NAMALWA (cell line): ENCODE measurements at places on chromosomes 5 and 9.

GRCh38 chr9:92611621-92612285, 58.2 kb downstream of the IPPK start:
- DNase-seq, result no peak

DNA sequence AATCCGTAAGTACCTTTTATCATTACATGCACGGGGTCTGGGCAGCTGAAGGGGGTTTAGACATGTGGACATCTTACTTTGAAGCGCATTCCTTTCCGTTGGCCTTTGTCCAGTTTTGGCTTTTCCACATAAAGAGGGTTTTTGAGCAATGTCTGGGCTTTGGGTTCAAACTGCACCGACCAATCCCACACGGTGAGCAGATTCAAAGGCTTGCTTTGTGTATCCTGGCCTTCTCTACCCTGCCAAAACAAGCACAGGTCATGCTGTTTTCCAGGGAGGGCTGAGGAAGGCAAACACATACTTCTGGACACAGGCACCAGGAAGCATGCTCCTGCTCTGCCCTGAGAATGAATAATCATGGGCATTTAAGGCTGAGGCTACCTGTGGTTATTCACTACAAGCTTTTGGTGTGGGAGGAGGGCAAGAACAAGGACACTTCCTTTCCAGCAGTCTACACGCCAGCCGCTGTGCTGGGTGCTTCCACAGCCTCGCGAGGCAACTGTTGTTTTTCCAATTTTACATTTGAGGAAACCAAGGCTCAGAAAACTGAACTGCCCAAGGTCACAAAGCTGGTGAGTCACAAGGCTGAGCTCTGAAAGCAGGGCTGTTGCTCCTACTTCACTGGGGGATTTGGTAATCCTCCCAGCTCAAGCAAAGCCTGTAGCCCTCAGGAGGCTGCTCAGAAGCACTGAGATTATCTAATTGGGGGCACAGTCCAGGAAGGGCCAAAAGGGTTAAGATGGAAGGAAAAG, 59.8 kb upstream of the GOLPH3 start:
- DNase-seq, result no peak

DNA sequence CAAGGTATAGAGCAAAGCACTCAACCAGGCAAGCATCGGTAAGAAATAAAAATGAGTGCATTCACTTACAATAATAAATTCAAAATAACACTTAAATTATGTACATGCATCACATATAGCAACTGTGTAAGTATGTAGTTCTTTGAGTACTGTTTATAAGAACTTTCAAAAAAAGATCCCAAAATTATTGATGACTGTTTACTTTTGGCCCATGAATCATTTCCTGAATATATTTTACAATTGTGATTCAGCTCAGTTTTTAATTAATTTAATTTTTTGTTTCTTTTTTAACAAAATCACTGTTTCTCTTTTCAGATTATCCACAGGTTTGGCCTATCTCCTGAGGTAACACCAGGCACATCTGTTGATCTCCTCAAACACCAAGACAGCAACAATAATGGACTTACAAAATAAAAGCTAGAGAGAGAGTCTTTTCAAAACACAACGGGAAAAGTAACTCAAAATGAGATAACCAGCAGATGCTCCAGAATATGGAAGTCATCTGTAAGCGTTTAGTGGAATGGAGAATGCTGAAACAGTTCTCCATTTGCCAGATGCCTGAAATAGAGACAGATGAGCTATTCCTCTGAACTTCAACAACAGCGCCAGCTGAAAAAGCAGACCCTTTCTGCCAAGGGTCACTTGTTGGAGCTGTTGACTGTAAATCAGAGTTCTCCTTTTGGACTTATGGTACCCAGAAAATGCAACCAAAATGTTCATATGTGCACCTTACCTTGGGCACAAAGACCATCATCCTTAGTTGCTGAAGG, 348.6 kb upstream of the RGMB start:
- DNase-seq, result no peak

DNA sequence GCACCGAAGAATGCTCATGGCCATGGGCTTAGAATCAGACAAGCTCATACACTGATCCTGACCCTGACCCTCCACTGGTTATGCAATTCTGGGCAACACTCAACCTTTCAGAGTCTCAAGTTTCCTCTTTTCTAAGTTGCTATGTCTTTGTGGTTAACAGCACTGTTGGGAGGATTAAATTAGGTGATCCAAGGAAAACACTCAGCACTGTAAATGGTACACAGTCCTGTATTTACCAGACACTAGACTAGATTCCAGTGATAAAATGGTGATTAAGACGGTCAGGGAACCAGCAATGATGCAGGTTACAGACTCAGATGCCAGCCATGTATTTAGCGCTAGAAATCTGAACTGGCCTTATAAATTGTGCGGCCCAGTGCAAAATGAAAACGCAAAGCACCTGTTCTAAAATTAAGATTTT, 8.1 kb downstream of the ARL15 start:
- no peak for DNase-seq

- DNase-seq, result no peak
Measured at GRCh38 chr5:123235781-123236180, 146.7 kb downstream of the PRDM6 start.

GRCh38 chr5:65811004-65811403, 89.0 kb downstream of the NLN start:
- no peak for DNase-seq
